ENCODE measurements at places on chromosomes 3 and 15. TPM values are rescaled to one million over a fixed set of nuclear protein-coding genes. Genes with fewer than 3 reads are reported as not detected.
A peak's percentile ranks its signal among the peaks of the same experiment; 100 is the strongest.

- no peak for DNase-seq
Measured at GRCh38 chr3:30596152-30596551, 10.2 kb upstream of the TGFBR2 start.

DNA sequence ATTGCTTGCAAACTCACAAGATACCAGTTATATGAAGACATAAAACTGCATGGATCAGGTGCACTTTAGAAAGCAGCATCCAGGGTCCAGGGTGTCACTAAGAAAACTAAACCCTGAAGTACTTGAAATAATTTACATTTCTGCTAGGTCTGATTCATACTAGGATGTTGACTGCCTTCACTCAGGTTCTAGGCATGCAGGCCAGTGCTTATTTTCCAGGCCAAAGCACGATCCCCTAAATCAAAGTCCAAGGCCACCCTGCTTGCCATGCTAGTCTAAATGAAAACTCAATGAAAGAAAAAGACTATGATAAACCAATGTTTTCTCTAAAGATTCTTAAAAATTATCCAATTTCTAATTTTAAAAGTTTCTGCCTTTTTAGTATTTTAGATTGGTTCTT lies 49.4 kb downstream of the GREM1 start:
- no peak for DNase-seq

- DNase-seq = no peak
Measured at GRCh38 chr15:58401276-58401675, 30.5 kb upstream of the LIPC start.

- DNase-seq = no peak
Measured at GRCh38 chr15:83873966-83874365, 220.0 kb downstream of the ADAMTSL3 start.

DNA sequence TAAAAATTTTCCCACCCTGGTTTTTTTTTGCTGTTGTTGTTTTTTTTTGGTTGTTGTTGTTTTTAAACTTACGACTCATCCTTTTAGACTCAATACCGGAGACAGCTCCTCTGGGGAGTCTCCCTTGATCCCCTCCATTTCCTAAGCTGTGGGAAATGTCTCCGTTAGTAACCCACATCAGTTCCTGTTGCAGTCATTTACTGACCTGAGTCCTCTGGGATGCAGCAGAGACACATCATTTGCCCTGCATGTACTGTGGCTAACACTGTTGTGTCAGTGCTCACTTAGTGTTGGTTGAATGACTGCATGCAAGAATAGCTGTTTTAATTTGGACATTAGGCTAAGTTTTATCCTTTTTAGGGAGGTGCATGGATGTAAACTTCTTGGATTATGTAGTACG lies 83.8 kb downstream of the MBNL1 start:
- no peak for DNase-seq

GRCh38 chr15:28944286-28944685 lies 58.5 kb downstream of the APBA2 start:
- DNase-seq = no peak

GRCh38 chr3:45037720-45038455 lies 11.8 kb downstream of the CLEC3B start:
- DNase-seq = peak; percentile 80

- DNase-seq = no peak
Measured at GRCh38 chr3:135199137-135199536, 404.1 kb downstream of the EPHB1 start.

DNA sequence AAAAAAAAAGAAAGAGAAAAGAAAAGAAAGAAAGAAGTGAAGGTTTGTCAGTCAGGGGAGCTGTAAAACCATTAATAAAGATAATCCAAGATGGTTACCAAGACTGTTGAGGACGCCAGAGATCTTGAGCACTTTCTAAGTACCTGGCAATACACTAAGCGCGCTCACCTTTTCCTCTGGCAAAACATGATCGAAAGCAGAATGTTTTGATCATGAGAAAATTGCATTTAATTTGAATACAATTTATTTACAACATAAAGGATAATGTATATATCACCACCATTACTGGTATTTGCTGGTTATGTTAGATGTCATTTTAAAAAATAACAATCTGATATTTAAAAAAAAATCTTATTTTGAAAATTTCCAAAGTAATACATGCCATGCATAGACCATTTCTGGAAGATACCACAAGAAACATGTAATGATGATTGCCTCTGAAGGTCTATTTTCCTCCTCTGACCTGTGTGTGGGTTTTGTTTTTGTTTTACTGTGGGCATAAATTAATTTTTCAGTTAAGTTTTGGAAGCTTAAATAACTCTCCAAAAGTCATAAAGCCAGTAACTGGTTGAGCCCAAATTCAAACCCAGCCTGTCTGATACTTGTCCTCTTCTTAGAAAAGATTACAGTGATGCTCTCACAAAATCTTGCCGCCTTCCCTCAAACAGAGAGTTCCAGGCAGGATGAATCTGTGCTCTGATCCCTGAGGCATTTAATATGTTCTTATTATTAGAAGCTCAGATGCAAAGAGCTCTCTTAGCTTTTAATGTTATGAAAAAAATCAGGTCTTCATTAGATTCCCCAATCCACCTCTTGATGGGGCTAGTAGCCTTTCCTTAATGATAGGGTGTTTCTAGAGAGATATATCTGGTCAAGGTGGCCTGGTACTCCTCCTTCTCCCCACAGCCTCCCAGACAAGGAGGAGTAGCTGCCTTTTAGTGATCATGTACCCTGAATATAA lies 2.0 kb downstream of the B2M start:
- DNase-seq = peak; percentile 56

- no peak for DNase-seq
Measured at GRCh38 chr3:108420926-108421325, 89.5 kb downstream of the MYH15 start.

DNA sequence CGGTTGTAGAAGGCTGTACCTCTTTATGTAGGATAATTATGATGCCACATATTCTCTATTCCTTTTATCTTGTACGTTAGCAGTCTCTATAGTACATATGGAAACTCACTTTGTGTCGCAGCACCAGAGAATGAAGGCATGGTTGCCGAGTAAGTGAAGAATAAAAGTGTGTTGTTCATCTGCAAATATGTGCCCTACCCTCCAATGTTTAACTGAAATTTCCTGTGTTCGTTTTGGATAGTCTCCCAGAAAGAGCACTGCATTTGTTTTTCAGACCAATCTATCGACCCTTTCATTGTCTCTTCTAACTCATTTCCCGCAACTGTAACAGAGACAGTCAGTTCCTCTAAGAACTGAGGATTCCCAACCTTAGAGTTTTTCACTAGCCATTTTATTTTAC lies 592.8 kb downstream of the TUSC7 start:
- DNase-seq = no peak

GRCh38 chr3:14389166-14389606 lies 13.2 kb upstream of the SLC6A6 start:
- DNase-seq = no peak

- DNase-seq = no peak
Measured at GRCh38 chr15:85318732-85319076, 61.7 kb upstream of the AKAP13 start.

DNA sequence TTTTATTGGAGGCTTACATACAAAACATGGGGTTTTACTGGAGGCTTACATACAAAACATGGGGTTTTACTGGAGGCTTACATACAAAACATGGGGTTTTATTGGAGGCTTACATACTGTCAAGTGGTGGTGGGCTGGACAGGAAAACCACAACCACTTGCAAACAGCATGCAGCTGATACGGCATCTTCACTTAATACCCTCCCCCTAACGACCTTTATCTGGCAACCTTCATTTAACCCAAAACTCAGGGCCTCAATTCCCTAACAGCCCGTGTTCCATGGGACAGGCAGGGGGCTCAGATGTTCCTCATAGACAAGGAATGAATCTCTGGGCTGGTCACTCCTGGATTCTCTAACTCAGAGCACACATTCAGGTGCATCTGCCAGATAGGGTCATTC lies 137.1 kb downstream of the CD47 start:
- no peak for DNase-seq

GRCh38 chr3:112761062-112761638 lies 85.5 kb downstream of the CD200R1L start:
- no peak for DNase-seq

GRCh38 chr3:35422836-35423601 lies 216.3 kb upstream of the ARPP21 start:
- DNase-seq = no peak

DNA sequence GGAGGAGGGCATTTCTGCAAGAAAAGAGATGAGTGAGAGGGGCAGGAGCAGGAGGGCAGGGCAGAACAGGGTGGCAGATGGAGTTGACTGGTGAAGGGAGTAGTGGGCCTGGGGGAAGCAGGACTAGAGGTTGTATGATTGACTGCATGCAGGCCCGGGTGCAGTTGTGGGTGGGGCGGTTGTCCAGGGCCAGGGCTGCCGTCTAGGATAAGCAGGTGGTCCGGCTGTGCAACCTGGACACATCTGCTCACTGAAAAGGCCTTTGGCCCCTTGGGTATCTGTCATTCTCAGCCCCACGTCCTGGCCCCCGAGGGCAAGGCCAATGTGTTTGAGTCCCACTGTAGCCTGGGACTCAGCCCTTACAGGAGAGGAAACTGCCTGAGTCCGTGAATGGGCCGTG lies 25.4 kb downstream of the ALS2CL start:
- DNase-seq = no peak

The FAM162A gene
- 23.5 TPM for total RNA-seq

The BTD gene
- total RNA-seq = 22.7 TPM

The MED12L gene
- 2.7 TPM for total RNA-seq

The DAPK2 gene
- total RNA-seq = 0.72 TPM

The GOLGA8Q gene
- total RNA-seq = 0.52 TPM

The PLCB2 gene
- total RNA-seq = 305 TPM
